Left ventricle myocardium inferior (tissue), 1 donor: ENCODE measurements at places on chromosomes 5 and 9. TPM values are rescaled to one million over a fixed set of nuclear protein-coding genes. Genes with fewer than 3 reads are reported as not detected.

The KCTD16 gene
- 0.08 TPM for total RNA-seq

The LPAR1 gene
- total RNA-seq, result 12.4 TPM

The HRH2 gene
- total RNA-seq, result 47.7 TPM

The SYNPO gene
- total RNA-seq, result 715 TPM

The FAM221B gene
- not detected for total RNA-seq

The SPATA31E1 gene
- not detected for total RNA-seq

The GLRA1 gene
- not detected for total RNA-seq

The KIF4B gene
- total RNA-seq, result not detected
